NAMALWA (cell line): ENCODE measurements at places on chromosomes 13 and 19.

GRCh38 chr13:35953537-35954206, 177.5 kb downstream of the DCLK1 start:
- peak; percentile 57 for DNase-seq

GRCh38 chr13:20470136-20470535, 55.5 kb downstream of the CRYL1 start:
- no peak for DNase-seq

- no peak for DNase-seq
Measured at GRCh38 chr19:38151242-38151641, 72.8 kb downstream of the DPF1 start.

DNA sequence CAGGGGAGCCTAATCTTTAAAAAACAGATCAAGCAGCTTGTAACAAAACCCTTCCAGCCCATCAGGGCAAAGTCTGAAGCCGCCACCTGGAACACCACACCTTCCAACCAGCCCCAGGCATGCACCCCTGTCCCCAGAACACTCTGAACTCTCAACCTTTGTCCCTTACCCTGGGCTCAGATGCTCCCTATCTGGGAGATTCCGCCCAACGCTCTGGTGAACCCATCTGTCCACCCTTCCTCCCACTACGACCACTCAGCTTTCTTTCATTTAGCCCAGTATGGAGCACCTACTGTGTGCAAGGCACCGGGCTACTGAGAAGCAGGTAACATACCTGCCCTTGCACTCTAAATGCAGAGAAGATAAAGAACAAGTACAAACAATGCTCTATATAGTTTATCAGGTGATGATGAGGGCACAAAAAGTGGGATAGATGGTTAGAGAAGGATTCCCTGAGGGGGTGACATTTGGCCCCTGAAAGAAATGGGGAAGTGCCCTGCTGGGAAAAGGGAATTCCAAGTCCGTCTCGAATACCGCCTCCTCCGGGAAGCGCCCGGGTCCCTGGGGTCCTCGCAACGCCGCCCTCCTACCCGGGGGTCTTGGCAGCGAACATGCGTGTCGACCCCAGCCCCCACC, 629 bp downstream of the PEPD start:
- DNase-seq: peak; percentile 11

DNA sequence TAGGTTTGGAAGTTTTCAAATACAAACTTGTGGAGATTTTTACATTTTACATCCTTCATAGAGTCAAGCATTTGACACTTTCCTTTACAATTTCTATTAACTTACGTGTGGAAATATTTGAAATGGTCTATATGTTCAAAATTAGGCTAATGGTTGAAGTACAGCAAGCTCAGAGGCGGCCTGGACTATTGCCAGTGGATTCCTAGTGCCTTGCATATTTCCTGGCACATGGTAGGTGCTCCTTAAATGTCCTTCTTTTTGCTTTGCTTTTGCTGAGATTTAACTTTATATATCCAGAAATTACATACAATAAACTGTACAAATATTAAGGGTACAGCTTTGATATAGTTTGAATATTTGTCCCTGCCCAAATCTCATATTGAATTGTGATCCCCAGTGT, 93.9 kb downstream of the UBL3 start:
- no peak for DNase-seq

GRCh38 chr13:38042771-38043170, 173.2 kb upstream of the TRPC4 start:
- DNase-seq: no peak

GRCh38 chr19:49875177-49875576, 2.0 kb downstream of the AKT1S1 start:
- DNase-seq: no peak

DNA sequence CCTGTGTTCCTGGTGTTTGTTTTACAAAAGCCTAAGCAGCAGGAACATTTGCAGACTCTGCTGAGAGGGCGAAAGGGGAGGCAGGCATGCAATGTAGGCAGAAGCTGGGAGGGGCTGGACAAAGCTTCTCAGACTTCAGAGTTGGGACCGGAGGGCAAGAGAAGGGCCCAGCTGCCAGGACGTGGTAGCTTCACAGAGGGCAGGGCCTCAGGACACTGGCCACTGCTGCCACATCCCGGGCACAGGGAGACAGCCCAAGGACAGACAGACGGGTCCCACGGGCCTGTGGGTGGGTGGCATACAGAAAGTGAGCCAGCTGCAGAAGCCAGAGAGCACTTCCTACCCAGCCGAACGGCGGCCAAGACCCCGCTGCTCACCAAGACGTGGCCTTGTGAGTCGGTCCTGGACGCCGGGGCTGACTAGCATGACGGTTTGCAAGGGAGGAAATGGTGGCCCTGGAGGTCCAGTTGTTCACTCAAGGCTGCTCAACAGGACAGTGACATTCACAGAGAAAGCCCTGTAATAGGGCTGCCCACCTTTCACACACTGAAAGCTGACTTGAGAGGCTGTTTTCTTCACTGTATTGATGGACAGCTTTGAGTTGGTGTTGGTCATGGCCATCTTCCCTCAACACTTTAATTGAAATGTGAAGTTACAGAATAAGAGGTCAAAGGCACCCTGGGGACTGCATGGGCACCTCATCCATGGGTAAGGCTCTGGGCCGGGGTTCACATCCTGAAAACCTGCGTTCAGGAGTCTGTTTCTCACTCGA, 23.7 kb upstream of the TFDP1 start:
- DNase-seq: no peak

- no peak for DNase-seq
Measured at GRCh38 chr19:39099341-39099740, 15.2 kb downstream of the ACP7 start.

DNA sequence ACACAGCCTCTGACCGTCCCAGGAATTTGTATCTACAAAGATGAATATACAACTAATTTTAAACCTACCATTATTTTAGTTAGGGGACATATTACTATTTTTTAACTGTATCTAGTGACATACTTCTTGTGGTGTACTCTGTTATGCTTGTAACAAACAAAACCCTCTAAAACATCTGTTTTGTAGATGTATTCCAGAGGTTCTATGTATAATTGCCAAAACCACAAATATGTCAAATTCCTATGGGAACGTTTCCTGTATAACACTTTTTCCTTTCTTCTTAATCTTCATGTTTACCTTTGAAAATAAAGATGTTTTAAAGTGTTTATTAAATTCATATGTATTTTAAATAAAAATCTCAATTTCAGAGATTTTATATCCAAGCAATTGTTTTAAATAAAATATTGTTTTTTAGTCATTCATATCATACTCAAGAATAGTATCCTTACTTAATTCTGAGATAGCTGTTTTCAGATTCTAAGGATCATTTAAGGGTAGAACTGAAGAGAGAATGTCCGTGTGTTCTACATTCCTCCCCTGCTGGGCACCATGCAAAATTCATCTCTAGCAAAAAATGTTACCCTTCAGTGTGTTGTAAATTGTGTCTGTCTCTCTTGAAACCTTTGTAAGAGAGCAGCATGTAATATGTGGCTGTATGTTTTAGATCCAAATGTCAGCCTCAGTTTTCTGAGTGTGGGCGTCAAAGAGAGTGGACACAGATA, 1327.7 kb downstream of the EFNB2 start:
- DNase-seq: no peak

GRCh38 chr13:53159431-53159830, 130.8 kb downstream of the OLFM4 start:
- no peak for DNase-seq

DNA sequence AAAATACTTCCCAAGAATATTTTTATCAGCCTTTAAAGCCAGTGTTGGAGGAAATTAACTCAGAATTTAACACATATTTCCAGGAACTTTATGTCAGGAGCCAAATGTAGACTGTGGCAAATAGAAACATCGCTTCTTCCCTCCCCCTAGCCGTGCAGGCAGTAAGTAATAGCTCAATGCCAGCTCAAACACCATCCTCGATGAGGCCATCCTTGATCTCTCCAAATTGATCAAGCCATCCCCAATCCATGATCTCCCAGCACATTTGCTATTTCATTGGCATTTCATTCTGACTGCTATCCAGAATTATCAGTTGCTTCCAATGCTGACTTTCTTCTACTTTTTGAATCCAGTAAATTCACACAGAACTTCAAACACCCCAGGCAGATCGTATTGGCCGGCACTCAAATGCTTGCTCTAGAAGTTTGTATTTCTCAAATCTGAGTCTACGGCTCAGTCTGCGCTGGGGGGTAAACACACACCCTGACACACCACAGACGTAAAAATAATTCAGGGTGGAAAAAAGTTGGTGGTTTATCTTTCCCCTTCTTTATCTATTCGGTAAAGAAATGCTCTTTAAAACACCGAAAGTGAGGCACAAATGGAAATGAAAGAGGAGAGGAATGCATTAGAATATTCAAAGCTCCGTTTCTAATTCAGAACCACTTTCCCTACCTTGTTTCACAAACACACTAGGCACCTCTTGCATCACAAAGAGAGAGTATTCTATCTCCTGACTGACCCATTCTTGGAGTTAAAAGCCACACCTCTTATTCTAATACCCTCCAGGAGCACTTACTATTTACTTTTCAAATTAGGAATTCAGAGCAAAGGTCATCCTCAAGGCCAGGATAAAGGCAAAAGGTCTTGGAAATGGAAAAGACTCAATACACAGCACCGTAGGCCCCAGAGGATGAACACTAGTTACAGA, 991 bp downstream of the OBI1 start:
- DNase-seq: peak; percentile 51

DNA sequence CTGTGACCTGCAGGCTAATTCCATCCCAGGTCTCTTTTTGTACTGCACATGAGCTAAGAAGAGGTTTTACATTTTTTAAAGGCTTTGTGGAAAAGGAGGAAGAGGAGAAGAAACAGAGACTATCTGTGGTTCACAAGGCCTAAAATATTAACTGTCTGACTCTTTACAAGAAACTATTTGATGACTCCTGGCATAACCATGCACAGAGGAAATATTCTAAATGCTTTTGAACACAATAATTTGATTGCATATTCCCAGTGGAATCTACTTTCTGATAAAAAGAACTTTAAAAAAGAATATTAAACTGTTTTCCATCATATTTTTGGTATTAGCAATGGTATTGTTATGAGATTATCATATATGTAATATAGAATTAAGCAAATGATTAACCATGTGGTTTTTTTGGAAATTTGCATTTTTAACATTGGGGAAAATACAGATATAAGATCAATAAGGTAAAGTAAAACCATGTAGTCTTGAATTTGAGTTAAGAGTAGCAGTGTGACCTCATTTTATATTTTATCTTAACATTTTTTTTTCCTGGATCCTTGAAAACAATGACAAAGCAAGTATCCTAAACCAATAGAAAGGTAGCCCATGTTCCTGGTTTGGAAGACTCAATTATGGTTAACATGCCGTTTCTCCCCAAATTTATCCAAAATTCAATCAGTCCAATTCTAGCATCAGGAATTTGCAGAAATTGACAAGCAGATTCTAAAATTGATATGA, 251.0 kb downstream of the UQCRFS1 start:
- no peak for DNase-seq

GRCh38 chr19:28489126-28489660, 723.8 kb downstream of the UQCRFS1 start:
- DNase-seq: no peak

DNA sequence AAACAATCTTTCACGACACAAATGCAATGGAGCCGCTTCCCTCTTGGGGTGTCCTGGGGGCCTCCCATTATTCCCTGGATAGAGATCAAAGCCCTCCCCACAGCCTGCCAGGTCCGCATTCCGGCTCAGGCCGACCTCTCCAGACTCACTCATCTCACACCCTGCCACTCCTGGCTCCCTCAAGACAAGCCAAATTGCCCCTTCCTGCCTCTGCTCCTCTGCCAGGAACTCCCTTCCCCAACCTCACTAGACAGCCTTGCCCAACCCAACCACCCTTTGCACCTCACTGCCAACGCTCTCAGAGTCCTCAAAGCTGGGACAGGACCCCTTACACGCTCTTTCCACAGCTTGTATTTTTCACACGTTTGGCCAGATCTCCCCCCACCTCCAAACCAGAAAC, 1.5 kb downstream of the ABHD17A start:
- no peak for DNase-seq

- DNase-seq: no peak
Measured at GRCh38 chr13:40762849-40763248, 8.1 kb downstream of the MRPS31 start.

GRCh38 chr19:48844472-48844871, 8.2 kb upstream of the HSD17B14 start:
- DNase-seq: peak; percentile 37

- DNase-seq: no peak
Measured at GRCh38 chr13:99165753-99166587, 34.7 kb upstream of the UBAC2 start.

GRCh38 chr19:54459282-54460229, 4.0 kb downstream of the LENG9 start:
- no peak for DNase-seq

GRCh38 chr13:38662362-38662761, 24.5 kb upstream of the FREM2 start:
- DNase-seq: no peak

GRCh38 chr13:77359171-77359570, 32.3 kb upstream of the MYCBP2 start:
- DNase-seq: no peak

GRCh38 chr13:29125934-29126424, 305.8 kb downstream of the MTUS2 start:
- no peak for DNase-seq

DNA sequence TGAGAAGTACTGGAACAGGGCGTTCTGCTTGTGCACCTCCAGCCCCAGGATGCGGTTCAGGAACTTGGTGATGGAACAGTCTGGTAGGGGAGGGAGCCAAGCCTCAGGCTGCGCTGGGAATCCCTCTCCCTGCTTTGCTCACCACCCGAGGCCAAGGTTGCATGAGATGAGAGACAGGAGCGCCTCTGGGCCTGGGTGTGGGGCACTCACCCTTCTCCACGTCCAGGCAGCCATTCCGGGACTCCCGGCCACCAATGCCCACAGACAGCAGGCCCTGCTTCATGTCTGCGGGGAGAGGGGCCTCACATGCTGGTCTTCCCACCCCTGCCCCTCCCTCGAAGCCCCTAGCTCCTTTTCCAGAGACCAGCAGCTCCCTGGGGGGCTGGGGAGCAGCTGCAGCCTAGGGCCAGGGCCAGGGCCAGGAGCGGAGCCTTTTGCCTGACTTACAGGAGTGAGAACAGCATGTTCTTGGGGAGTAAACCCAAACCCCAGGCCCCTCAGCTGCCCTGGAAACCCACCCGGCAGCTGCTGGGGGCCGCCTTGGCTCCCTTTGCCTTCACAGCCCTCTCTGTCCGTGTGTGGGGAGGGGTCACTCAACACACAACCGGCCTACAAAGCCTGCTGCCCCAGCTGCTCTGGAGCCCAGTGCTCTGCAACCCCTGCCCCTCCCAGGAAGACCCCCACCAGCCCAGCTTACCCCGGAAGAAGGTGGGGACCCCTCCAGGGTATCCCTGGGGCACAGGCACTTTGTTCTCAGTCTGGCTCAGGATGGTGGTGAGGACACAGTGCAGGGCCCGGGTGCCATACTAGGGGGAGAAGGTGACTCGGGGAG, 7.2 kb downstream of the GPX4 start:
- DNase-seq: no peak

DNA sequence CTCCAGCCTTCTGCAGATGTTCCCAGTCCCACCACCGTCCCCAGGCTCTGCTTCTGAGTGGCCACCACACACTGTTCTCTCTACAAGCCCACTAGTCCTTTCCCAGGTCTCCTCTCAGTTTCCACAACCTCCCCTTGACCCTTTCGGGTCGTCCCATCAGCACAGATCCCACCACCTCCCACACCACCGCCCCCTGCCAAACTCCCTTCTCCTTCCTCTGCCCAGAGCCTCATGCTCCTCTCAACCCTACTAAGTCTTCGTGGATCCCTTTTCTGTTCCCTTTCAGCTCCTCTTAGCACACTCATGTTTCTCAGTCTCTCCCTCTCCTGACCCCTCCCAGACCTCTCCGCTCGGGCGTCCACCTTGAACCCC, 1.9 kb downstream of the NAPA start:
- DNase-seq: no peak
